ENCODE measurements at places on chromosomes 1 and 21.

DNA sequence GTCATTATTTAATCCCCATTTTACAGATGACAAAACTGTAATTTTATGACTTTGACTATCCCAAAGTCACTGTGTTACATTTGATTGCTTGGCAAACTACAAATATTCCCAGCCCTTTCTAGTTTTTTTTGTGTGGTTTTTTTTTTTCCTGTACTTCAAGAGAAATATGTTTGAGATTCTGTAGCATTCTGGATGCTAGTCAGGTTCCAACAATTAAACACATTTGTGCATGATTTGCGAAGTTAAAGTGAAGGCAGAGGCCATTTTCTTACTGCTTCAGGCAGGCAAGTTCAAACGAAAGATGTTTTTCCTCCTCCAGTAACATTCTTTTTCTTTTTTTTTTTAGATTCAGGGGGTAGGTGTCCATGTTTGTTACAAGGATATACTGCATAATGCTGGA, 107.9 kb upstream of the SERTAD4 start:
- no peak for DNase-seq

GRCh38 chr1:17361687-17362086, 10.3 kb upstream of the PADI6 start:
- DNase-seq: no peak

GRCh38 chr1:244730934-244731434, 78.1 kb downstream of the DESI2 start:
- DNase-seq: no peak

GRCh38 chr1:167912294-167912693, 1.6 kb downstream of the ADCY10 start:
- no peak for DNase-seq

- no peak for DNase-seq
Observed at GRCh38 chr1:58436615-58437297, 109.8 kb downstream of the OMA1 start.

- DNase-seq: no peak
Observed at GRCh38 chr1:84735483-84735882, 45.2 kb upstream of the SSX2IP start.

DNA sequence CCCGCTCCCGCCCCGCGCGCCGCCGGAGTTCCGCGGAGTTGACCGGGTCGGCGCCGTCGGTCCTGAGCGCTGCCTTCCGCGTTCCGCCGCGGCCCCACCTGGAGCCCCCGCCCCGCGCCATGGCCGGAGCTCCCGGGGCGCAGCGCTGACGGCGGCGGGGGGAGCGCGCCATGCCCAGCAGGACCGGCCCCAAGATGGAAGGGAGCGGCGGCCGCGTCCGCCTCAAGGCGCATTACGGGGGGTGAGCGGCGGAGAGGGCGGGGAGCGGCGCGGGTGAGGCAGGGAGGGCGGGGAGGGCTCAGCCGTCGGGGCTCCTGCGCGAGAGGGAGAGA, 216 bp downstream of the PRKCZ start:
- peak; percentile 64 for DNase-seq

- DNase-seq: peak; percentile 18
Observed at GRCh38 chr1:94335950-94336349, 82.2 kb upstream of the ABCD3 start.

GRCh38 chr1:47830641-47831333, 166.4 kb downstream of the TRABD2B start:
- no peak for DNase-seq

DNA sequence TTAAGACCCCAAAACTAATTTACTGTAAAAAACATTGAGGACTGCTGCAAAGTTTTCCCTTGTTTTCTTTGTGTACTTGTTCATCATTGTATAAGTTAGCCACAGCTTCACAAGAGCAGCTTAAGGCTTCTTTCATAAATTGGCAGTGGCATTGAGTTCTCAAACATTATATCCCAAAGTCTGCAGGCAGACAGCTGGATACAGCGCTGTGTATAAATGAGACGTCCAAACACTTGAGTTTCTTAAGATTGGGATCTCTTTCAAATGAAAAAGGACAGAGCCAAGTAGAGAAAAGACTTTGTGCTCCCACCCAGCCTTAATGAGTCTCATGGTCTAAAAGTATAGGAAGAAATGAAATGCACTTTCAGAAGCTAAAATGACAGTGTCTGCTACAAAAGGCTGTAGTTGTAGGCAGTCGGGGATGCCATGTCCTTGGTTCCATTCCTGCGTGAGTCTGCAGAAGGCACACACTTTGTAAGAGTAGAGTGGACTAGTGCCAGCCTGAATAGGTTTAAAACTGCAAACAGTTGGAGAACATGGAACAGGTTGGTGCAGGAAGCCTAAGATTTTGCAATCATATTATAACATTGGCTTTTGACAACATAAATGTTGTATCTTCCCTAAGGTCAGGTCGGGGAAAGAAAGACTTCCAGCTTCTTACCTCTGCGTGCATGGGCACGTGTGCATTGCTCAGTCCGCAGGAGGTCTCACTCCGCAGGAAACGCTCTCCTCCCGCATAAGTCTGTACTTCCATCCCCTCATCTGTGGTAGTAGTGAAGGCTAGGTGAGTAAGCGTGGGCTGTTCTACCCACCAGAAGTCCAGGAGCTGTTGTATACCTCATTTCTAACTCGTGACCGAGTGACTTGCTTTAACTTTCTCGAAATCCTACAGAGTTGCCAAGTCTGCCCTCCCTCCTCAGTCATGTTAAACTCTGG, 94.4 kb downstream of the CD247 start:
- DNase-seq: no peak

GRCh38 chr1:93584261-93585003, 97.2 kb downstream of the BCAR3 start:
- DNase-seq: no peak

DNA sequence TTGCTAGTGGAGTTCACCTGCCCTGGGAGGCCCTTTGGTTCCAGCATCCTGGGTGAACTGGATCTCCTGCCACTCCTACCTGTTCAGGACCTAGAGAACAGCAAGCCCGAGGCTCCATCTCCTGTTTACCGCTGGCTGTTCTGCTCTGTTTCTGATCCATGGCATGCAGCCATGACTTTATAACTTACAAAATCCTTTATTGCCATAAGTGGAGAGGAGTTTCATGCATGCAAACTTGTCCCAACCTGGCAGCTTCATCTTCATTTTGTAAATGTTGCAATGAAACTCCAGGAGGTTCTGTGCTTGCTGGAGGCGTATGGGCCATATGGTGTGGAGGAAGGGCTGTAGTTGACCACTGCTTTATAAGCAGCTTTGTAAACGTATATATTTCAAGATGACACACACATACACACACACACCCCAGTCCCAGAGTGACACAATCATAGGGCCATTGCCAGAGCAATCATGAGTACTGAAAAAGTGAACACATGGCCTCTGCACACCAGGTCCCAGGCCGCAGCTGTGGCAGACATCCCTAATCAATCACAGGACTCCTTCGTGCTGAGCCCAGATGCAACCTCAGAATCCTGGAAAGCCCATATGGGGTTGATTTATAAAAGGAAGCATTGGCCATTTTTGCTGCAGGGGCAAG, 69.0 kb downstream of the UBIAD1 start:
- peak; percentile 68 for DNase-seq

- peak; percentile 89 for DNase-seq
Observed at GRCh38 chr1:6052543-6053205, 7.0 kb downstream of the KCNAB2 start.

DNA sequence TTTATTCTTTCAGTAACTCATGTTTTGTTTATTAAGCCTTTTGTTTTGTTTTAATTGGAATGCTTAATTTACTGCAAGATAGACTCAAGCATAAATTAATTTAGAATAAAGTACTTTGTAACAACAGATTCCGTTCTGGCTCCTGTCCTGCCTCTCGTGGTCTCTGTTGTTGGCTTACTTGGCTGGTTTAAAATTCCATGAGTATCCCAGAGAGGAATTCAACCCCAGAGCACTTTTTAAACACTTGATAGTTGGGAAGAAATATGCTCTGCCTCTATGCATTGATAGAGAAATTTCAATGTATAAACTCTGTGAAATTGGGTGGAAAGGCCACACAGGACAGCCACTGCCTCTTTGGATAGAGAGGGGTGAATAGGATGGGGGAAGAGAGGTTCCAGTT, 89.7 kb downstream of the ATP5PO start:
- DNase-seq: no peak

- DNase-seq: no peak
Observed at GRCh38 chr1:1156140-1157032, 17.3 kb upstream of the TTLL10 start.

DNA sequence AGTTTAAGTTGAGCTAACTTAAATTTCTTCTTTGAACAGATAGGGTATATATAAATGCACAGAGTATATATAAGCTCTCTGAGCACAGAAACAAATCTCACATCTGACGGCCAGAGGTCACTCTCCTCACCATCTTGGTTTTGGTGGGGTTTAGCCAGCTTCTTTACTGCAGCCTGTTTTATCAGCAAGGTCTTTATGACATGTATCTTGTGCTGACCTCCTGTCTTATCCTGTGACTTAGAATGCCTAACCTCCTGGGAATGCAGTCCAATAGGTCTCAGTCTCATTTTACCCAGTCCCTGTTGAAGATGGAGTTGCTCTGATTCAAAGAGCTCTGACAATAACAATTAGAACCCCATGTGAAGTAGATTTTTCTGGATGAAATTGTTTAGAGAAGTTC, 1.6 kb upstream of the MOV10 start:
- no peak for DNase-seq

- DNase-seq: no peak
Observed at GRCh38 chr1:90719330-90720144, 2.4 kb upstream of the BARHL2 start.

DNA sequence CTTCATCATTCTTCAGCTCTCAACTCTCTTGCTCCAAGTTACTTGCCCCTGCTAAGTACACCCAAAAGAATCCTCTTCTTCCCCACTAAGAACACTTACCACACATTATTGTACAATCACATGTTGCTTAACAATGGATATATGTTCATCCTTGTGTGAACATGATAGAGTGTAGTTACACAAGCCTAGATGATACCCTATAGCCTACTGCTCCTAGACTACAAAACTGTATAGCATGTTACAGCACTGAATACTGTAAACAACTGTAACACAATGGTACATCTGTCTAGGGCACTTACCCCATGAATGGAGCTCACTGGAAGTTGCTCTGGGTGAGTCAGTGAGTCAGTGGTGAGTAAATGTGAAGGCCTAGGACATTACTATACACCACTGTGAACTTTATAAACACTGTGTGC, 77.4 kb downstream of the RERE start:
- DNase-seq: no peak

DNA sequence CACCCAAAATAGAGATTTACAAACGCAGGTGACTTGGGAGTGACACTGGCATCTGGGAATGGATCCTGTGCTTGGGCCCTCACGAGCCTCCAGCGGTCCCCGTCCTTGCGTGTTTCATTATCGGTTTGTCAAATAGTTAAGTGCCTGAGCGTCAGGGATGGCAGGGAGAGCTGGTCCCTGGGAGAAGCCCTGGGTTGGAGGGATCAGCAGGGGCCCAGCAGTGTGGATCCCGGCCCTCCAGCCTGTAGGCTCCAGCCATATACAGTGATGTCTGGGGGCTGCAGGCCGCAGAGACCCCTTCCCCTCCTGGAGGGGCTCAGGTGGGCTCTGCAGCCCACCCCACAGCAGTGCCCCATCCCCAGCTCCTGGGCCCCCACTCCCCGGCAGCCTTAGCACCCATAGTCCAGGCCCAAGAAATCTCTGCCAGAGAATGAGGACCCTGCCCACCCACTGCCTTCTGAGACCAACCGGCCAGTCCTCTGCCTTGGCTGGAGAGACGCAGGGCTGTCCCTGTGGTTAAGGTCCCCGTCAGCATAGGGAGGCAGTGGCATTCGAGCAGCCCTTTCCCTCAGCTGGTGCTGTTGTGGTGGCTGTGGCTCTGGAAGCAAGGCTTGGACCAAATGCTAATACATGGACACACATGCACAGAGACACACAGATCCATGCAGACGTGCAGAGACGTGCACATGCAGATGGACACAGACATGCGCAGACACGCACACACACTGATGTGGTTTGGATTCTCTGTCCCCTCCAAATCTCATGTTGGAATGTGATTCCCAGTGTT, 2.4 kb upstream of the SLC19A1 start:
- no peak for DNase-seq

- DNase-seq: no peak
Observed at GRCh38 chr21:40706176-40706575, 140.8 kb downstream of the DSCAM start.

- no peak for DNase-seq
Observed at GRCh38 chr1:226373376-226373775, 34.5 kb downstream of the PARP1 start.

GRCh38 chr21:32523988-32524719, 61.2 kb downstream of the TCP10L start:
- DNase-seq: no peak

GRCh38 chr1:225655509-225656258, 2.8 kb upstream of the ENAH start:
- DNase-seq: no peak

- DNase-seq: no peak
Observed at GRCh38 chr1:246658567-246658966, 65.6 kb upstream of the SCCPDH start.

DNA sequence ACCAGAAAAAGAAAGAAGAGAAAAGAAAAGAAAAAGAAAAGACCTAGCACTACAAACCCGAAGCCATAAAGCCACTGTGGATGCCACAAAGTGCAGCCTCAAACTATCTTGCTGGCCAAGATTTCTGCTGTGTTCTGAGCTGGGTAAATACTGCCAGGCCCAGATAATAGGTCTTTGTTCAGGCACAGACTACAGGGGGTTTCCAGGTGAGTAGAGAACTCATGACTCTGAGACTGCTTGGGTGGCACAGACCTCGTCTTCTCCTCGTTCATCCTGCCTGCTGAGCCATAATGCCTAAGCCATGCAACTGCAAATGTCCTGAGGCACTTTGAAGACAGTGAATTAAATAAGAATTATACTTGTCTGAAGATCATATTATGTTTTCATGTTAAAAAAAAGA, 651.8 kb downstream of the LMO4 start:
- no peak for DNase-seq

DNA sequence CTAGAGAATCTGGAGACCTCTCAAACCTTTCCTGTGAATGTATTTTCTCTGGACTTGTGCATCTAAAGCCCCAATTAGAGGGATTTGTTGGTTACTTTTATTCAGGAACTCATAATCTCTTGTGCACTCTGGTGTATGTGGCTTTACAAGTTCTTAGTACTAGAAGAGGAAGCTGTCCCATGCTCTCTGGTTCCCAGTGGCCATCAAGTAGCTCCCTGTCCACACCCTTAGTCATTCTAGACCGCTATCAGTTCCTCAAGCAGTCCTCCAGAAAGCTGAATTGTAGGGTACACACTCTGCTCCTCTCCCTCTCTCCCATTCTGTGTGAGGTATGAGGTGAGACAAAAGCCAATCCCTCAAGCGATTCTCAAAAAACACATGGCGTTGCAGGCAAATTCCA, 470.3 kb downstream of the PTPRC start:
- DNase-seq: no peak

GRCh38 chr1:26350701-26351589, 3.0 kb downstream of the CRYBG2 start:
- DNase-seq: no peak

- DNase-seq: no peak
Observed at GRCh38 chr1:196355206-196355786, 252.9 kb downstream of the KCNT2 start.

- DNase-seq: no peak
Observed at GRCh38 chr1:235887676-235888075, 21.0 kb upstream of the LYST start.
